Activated T-cell treated with anti-CD3 and anti-CD28 coated beads for 1 hour (primary cell): ENCODE measurements at places on chromosomes 4 and X.

- no peak for DNase-seq
These were observed 250.0 kb downstream of the CBR4 start for GRCh38 chr4:168759959-168760527.

DNA sequence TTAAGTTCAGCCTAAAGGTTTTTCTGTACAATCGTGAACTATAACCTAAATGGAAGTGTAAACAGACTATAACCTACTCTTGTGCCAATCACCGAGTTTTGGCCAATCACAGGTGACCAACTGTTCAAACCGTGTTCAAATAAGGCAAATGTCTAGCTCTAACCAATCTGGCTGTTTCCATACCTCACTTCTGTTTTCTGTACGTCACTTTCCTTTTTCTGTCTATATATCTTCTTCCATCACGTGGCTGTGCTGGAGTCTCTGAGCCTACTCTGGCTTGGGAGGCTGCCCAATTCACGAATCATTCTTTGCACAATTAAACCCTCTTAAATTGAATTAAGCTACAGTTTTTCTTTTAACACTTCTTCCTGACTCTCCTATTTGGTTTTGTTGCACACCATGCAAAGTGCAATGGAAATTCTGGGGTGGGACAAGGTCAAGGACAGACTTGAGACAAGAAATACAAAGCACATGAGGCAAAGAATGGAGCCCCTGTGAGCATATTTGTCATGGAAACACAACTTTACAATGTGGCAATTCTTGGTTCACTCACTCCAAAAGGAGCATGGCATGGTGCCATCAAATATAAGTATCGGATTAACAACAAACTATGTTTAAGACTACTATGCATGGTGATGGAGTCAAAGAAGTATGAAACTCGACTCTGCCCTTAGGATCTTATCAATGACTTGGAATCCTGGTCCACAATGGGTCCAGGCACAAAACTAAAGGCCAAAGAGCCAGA lies 115.7 kb upstream of the FAM9B start:
- no peak for DNase-seq

GRCh38 chrX:151825925-151826485 lies 86.7 kb upstream of the MAGEA4 start:
- DNase-seq = no peak

DNA sequence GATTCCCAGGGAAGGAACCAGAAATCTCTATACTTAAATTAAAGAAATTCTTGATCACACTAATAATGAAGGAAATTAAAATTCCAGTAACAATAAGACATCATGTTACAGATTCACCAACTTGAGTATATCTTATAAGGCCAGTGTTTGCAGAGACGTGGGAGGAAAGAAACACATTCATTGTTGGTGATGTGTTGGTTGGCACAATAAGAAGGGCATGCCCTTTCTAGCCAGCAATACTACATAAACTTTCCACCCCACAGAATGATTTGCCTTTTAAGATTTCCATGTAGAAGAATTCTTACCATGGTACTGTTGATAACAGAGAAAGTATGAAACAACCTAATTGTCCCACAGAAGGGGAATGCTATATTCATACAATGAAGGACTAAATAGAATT lies 581.5 kb downstream of the STIM2 start:
- DNase-seq = no peak
